ENCODE measurements at places on chromosomes 1 and 21. TPM values are rescaled to one million over a fixed set of nuclear protein-coding genes. Genes with fewer than 3 reads are reported as not detected.

GRCh38 chr21:22225299-22225698 lies 1227.1 kb downstream of the NCAM2 start:
- no peak for DNase-seq

Gene PLD5
- polyA plus RNA-seq, result 6.9 TPM

Gene GUK1
- polyA plus RNA-seq, result 877 TPM

- DNase-seq, result peak; percentile 74
Observed at GRCh38 chr1:226697151-226697928, 41.7 kb downstream of the ITPKB start.

DNA sequence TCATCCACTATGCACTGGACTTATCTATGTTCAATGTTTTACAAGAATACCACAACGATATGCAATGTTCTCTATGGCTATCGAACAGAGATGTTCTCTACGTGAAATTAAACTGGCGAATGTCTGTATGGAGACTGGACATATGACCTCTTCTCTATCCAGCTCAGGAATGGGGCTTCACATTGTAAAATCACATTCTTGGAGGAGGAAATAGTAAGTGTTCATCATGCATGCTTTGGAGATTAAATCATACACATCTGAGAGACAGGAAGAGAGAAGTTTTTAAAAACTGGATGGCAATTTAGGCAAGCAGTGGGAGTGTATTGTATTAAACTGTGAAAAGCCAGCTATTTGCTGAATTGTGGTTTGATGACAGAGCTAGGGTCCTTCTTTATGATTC lies 47.9 kb upstream of the RGL1 start:
- DNase-seq, result no peak

Gene MANEAL
- polyA plus RNA-seq, result 0.37 TPM

Gene ATAD3B
- 18.4 TPM for polyA plus RNA-seq

GRCh38 chr21:43697758-43698643 lies 20.9 kb upstream of the PDXK start:
- DNase-seq, result no peak

All from keratinocyte (primary cell).